Right forelimb (tissue), 1 donor: ENCODE measurements at places on chromosomes 4 and X.

GRCh38 chrX:84933956-84934556, 69.6 kb upstream of the APOOL start:
- no peak for DNase-seq

DNA sequence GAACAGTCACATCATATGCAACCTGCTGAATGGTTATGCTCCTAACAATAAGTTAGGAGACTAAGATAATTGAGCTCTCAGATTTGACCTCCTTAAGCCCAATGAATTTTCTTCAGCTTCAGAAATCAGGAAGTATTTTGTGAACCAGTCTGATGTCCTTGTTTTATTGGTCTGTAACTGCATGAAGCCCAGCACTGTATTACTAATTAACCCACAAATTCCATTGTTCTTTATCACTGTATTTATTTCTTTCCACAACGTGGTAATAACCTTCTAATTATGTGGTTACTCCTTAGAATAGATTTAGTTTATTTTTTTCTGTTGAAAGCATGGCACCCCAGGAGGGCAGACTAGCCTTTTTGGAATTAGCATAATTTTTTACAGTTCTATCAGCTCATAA, 3.9 kb upstream of the MFAP3L start:
- DNase-seq, result no peak

GRCh38 chr4:134078230-134078914, 123.2 kb downstream of the PABPC4L start:
- no peak for DNase-seq

- no peak for DNase-seq
Observed at GRCh38 chr4:131002132-131002531, 1906.2 kb downstream of the C4orf33 start.

- DNase-seq, result no peak
Observed at GRCh38 chr4:1492651-1493539, 86.7 kb upstream of the NKX1-1 start.

GRCh38 chrX:130999360-130999759, 58.8 kb upstream of the ARHGAP36 start:
- DNase-seq, result no peak

- DNase-seq, result no peak
Observed at GRCh38 chr4:149370785-149371420, 444.7 kb downstream of the IQCM start.

DNA sequence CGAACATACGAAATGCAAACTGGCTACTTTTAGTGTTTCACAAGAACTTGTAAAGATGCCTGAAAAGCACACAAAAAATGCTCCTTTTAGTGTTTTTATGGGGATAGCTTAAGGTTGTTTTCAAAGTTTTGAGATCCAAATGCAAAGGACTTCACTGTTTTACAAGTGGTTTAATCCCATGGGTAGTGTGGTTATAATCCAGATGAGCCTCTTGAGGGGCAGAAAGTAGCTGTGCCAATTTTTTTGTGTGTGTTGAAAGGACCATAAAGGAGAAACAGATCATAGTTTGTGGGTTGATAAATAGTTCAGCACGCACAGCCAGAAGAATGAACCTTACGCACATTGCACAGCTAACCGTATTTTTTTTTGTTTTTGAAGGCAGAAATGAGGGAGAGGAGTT, 126.9 kb upstream of the GIMD1 start:
- peak; percentile 45 for DNase-seq

GRCh38 chr4:137370679-137371078, 161.6 kb downstream of the PCDH18 start:
- no peak for DNase-seq

- DNase-seq, result no peak
Observed at GRCh38 chr4:87819281-87819919, 13.4 kb upstream of the MEPE start.

GRCh38 chrX:17009856-17010625, 63.6 kb downstream of the REPS2 start:
- no peak for DNase-seq

- no peak for DNase-seq
Observed at GRCh38 chr4:58587856-58588255, 1477.7 kb upstream of the IGFBP7 start.

DNA sequence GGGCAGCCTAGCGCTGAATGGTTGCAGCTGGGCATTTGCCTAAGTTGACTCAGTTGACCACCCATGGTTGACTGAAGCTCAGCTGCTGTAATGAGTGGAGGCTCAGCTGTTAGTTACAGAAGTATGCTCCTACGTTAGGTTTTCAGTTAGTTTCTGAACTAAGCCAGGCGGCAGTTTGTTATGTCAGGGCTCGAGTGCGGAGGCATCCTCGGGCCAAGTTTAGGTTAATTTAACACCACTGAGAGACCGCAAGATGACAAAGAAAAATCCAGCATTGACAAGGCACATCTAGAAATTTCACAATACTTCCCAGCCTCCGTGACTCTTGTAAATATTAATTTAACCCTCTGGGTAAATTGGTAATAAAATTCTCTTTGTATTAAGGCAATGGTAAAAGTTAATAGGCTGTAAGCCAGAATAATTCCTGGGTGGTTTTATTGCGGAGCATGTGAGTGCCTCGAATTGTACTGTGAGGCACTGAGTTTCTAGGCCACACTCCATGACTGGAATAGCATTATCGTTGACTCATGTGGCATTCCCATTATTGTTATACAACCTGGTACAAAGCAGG, 33.1 kb upstream of the CDKN2AIP start:
- no peak for DNase-seq

- no peak for DNase-seq
Observed at GRCh38 chrX:134734466-134734952, 76.2 kb upstream of the PLAC1 start.

DNA sequence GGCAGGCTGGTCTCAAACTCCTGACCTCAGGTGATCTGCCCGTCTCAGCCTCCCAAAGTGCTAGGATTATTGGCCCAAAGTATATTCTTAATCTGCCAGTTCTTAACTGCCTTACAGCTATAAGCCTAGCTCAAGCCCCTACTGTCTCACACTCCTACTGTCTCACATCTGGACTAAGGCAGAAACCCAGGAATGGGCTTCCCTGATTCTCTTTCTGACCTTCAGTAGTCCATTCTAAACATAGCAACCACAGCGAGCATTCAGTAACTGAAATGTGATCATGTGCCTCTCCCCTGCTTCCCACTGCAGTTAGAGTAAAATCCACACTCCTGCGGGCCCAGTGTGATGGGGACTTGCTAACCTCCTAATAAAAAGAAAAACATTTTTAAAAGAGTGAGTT, 58.9 kb downstream of the MTMR1 start:
- DNase-seq, result no peak

DNA sequence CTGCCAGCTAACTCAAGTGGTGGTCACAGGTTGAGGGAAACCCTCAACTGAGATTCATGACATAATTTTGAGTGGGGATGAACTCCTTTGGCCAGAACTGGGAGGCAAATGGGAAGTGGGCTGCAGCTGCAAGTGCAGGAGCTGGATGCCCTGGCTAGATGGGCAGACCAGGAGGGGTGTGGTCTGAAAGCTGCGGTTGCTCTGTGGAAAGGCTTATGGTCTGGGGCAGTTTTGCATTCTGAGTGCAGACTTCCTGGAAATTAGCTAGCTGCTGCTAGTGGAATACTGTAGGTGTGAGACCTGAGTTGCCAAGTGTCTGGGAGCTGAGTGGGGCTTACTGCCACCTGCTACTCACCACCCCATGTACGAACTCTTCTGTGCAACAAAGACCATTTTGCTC, 52.1 kb upstream of the NAP1L2 start:
- DNase-seq, result no peak

GRCh38 chr4:152646221-152646620, 33.6 kb downstream of the TMEM154 start:
- DNase-seq, result no peak

- DNase-seq, result no peak
Observed at GRCh38 chr4:108502356-108502755, 118.0 kb upstream of the RPL34 start.

DNA sequence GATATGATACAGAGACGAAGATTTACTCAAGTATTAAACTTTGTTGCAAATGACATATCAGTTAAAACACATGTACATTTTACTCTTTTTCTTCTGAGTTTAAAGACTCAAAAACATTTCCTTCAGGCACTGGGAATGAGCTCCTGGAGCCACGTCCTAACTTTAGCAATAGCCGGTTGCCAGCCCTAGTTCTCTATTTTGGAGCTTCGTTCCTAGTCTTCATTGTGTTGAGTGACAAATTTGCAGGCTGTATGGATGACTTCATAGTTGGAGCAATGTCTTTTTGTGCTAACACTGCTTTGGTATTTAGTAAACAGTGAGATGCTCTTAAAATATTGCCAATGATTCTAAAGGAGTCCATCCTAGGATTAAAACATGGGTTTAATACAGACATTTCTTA, 190.9 kb downstream of the FAT4 start:
- no peak for DNase-seq

GRCh38 chr4:174467107-174467506, 55.2 kb downstream of the HPGD start:
- DNase-seq, result no peak

GRCh38 chr4:111854494-111855087, 290.7 kb upstream of the FAM241A start:
- no peak for DNase-seq

GRCh38 chr4:185600801-185601434, 65.6 kb upstream of the PDLIM3 start:
- no peak for DNase-seq

DNA sequence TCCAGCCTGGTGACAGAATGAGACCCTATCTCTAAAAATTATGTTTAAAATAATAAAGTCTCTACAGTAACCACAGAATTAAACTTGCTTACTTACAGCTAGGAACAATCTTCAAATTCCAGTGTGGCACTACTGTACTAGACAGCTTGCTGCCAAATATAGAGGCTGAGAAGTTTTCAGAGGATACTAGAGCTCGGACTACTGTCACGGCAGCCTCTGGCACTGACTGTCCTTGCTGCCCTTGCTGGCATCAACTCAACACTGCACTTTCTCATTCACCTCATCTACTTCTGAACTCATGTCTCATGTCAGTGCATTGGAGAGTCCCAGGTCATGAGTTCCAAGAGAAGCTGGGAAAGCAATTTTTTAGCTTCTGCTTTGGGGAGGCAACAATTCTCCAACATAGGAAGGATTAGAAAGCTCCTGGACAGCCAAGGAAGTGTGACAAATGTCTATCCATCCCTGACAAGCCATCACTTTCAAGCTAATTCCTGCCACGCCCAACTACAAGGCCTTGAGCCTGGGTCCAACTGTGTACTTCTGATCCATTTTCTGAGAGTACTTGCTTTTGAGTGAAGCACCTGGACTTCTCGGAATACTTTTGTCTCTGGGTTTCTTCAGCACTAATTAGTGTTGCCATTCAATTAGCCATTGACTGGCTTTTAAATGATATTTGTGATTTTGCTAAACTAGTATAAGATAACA, 98.6 kb upstream of the NR3C2 start:
- DNase-seq, result no peak

DNA sequence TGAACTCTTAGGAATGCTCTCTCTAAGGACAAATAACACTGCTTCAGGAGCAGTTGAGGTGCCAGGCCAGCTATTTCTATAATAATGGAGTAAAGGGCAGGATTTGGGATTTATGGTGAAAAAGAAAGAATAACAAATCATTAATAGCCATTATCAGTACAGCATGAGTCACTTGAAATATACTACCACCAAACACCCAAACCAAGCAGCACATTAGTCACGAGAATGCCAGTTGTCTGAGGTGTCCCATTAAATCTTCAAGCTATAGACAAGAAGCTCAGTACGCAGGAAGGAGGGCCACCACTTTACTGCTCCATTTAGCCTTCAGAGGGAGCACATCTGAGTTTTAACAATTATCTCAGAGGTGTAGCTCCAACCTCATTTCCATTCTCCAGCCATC, 106.8 kb upstream of the MAGEA10 start:
- no peak for DNase-seq

- DNase-seq, result no peak
Observed at GRCh38 chr4:150368667-150369066, 213.3 kb upstream of the MAB21L2 start.

- DNase-seq, result no peak
Observed at GRCh38 chr4:73860181-73860580, 7.1 kb downstream of the PF4V1 start.

DNA sequence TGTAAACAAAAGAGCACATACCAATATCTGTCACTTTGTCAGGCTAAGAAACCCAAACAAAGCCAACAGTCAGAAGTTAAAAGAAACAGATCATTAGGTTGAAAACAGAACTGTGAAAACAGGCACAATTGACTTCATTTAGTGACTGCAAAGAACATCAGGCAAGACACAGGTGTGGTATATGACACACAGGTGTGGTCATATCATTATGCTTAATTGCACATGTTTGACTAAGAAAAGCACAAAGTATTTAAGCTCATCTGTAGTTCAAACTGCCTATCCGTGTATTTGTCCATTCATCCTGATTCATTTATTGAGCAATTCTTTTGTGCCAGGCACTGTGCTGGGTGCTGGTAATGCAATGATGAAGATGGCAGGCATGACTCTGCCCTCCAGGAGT, 150.7 kb downstream of the DEFB131A start:
- no peak for DNase-seq

GRCh38 chrX:153560000-153560399, 38.9 kb downstream of the CCNQ start:
- no peak for DNase-seq

DNA sequence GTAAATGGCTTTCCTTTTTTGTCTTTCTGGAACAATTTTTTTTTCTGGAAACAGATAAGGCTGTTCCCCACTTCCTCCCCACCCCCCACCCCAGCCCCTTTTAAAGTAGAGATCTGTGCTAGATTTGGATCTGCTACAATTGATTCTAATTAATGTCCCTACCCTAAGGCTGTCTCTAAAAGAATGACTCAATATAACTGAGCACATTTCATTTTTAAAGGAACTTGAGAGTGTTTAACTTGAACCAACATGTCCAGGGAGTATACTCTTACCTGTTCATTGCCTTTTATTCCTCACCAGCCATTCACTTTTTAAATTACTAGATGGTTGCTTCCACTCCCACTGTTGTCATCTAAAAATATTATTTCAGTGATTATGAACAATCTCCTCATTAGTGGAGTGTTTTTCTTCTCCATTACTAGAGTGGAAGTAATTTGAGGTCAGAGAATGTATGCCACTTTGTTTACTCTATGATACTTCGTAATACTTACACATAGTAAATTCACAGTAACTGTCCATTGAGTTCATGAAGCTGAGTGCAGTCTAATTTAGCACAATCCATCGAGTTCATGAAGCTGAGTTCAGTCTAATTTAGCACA, 14.1 kb upstream of the CNOT6L start:
- no peak for DNase-seq

GRCh38 chrX:136204571-136204970, 46.6 kb downstream of the MAP7D3 start:
- no peak for DNase-seq

- no peak for DNase-seq
Observed at GRCh38 chr4:69860052-69860451, at the start of gene SULT1E1. Gene SULT1E1 (minus strand): TSS chr4:69860145. CDS start chr4:69857644, 2,501 bp downstream.

- no peak for DNase-seq
Observed at GRCh38 chrX:103817502-103817901, 14.6 kb downstream of the RAB9B start.

GRCh38 chrX:3346501-3347259, at the start of gene MXRA5:
Gene MXRA5 (minus strand): TSS chrX:3346652. CDS start chrX:3343833, 2,819 bp downstream.
- DNase-seq, result peak; percentile 75

DNA sequence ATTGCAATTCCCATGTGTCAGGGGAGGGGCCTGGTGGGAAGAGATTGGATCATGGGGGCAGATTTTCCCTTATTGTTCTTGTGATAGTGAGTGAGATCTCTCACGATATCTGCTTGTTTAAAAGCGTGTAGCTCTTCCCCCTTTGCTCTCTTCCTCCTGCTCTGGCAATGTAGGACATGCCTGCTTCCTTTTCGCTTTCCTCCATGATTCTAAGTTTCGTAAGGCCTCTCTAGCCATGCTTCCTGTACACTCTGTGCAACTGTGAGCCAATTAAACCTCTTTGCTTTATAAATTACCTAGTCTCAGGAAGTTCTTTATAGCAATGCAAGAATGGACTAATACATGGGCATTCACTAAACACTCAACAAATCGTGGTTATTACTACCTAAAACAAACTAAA, 37.2 kb upstream of the PAPSS1 start:
- DNase-seq, result no peak
